Placental pericyte (primary cell): ENCODE measurements at places on chromosomes 7 and 10. TPM values are rescaled to one million over a fixed set of nuclear protein-coding genes. Genes with fewer than 3 reads are reported as not detected.

Gene FAM241B
- total RNA-seq, result not detected in 2 replicates

Gene TRIM4
- 12.9 and 26.9 TPM in 2 replicates for total RNA-seq

Gene OPN1SW
- not detected in 2 replicates for total RNA-seq

Gene ACHE
- 0.14 and 0.22 TPM in 2 replicates for total RNA-seq

Gene POLD2
- 77.3 and 144 TPM in 2 replicates for total RNA-seq

Gene WEE2
- total RNA-seq, result not detected in 2 replicates
